Smooth muscle cell of the umbilical artery (primary cell): ENCODE measurements at places on chromosomes 6 and 20. TPM values are rescaled to one million over a fixed set of nuclear protein-coding genes. Genes with fewer than 3 reads are reported as not detected.

Gene KIF25
- 0.14 TPM in 1 of 2 replicates, not detected in the other for total RNA-seq

Gene HLA-DQB2
- not detected in 2 replicates for total RNA-seq

Gene CDH22
- total RNA-seq = not detected in 2 replicates

Gene NR2E1
- not detected in 2 replicates for total RNA-seq

Gene SMIM28
- total RNA-seq = not detected in 2 replicates

Gene OXT
- not detected in 2 replicates for total RNA-seq

Gene NKAPL
- 0.89 and 1.9 TPM in 2 replicates for total RNA-seq

Gene F13A1
- total RNA-seq = not detected in 2 replicates

Gene SEMG1
- total RNA-seq = not detected in 2 replicates

Gene SGK2
- total RNA-seq = under 0.01 and 0.74 TPM in 2 replicates

Gene CAGE1
- total RNA-seq = under 0.01 TPM in 1 of 2 replicates, not detected in the other

Gene HLA-DQB1
- total RNA-seq = not detected in 2 replicates

Gene COL9A1
- not detected in 2 replicates for total RNA-seq

Gene TBP
- total RNA-seq = 11.0 and 15.5 TPM in 2 replicates

Gene CLIC5
- not detected in 2 replicates for total RNA-seq

Gene ZFP57
- 0.69 TPM in 1 of 2 replicates, not detected in the other for total RNA-seq

Gene BMP7
- not detected in 2 replicates for total RNA-seq

Gene COL20A1
- total RNA-seq = under 0.01 and 0.05 TPM in 2 replicates

Gene BPIFA1
- not detected in 2 replicates for total RNA-seq
